NCI-H524 treated with DMSO at 0.1 percent for 48 hours (cell line): ENCODE measurements at places on chromosomes 3 and 15.

- no peak for DNase-seq
Measured at GRCh38 chr3:126715432-126715831, 11.4 kb downstream of the CHCHD6 start.

GRCh38 chr3:180352261-180352660 lies 249.7 kb upstream of the TTC14 start:
- no peak for DNase-seq

DNA sequence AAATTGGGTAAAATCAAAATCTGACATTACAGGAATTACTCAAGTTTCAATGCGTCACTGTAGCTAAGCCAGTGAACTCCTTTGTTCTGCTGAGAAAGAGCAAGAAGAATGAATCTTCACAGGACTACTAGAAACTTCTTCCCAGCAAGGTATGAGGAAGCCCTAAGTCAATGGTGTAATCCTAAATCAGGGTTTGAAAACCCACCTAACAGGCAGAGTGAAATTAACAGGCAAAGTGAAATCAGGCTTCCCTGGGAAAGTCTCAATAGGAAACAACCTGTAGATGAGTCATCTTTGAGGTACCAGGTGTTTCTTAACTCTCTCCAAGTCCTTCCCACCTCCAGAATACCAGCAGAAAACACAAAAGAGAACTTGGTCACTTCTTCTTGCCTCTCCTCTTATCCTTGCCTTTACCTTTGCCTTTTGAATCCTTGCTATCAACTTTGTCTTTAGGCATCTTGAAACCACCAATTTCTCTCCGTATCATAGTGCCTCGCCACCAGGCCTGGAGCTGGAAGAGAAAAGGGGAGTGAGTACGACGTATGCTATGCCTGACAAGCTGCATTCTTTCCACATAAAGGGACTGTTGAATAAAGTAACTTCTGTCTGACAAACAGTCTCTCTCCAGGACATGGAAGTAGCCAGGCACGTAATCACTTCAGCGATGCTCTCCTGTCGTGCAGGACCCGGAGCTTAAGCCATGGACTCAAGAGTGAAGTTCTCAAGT lies 60.6 kb upstream of the RPL35A start:
- DNase-seq, result no peak

DNA sequence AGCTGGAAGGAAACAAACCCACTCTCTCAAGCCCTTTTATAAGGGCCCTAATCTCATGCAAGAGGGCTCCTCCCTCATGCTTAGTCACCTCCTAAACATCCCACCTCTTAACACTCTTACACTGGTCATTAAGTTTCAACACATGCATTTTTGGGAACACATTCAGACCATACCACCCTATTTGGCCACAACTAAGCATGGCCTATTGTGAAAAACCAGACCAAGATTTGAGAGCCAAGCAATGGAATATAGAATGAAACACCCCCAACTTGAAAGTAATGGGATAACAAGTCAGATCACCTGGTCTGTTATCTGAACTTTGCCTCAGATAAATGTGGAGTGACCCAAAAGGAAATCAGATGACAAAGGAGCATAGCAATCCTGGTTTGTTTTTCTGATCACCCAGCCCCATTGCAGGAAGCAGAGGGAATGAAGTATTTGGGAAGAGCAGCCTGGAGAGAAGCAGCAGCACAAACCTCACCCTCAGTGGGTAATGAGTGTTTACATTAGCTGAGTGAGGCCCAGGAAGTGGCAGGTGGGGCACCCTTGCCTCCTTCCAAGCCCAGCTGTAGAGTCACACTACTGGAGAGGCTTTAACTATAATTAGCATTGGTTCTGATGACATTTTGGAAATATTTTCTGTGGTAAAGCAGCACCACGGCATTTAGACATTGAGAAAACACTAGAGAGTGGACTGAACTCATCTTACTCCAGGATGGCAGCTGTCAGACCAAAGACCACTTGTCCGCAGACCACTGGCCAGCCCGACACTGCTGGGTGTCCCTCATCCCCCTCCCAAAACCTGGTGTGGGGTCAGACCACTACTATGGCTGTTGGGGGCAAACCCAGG lies 48.8 kb upstream of the PRTG start:
- DNase-seq, result no peak

DNA sequence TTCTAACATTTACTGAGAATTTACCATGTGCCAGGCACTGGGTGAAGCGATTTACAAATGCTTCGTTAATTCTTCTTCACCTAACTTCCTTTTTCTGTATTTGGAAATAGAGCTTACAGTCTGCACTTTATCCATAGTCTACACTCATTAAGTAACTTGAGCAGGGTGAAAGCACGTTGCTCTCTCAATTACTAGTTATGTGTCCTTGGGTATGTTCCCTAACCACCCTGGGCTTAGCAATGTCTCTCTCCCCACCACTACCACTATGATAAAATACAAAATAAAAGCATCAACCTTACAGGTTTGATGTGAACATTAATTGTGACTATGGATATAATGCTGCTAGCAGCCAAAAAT lies 172.9 kb upstream of the SLC2A2 start:
- DNase-seq, result no peak

GRCh38 chr15:45777781-45778180 lies 143.0 kb downstream of the SQOR start:
- DNase-seq, result no peak

DNA sequence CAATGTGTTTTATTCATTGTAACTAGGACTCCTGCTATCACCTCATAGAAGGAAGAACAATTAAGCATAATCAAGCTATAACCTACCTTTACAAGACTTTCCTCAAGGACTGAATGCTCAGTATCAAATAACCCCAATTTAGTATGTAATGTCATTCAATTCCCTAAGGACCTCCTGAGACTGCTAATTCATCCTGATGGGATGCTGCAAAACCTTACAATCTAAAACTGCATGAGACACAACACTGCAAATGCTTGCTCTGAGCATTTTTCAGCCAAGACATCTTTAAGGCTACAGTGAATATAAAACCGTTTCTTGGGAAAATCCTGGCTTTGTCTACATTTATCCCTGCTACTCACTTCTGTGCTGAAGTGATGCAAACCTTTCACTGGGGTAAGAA lies 69.9 kb downstream of the RYK start:
- no peak for DNase-seq

GRCh38 chr15:79740561-79740960 lies 156.3 kb downstream of the MTHFS start:
- DNase-seq, result no peak

GRCh38 chr3:32484436-32484835 lies 18.2 kb downstream of the CMTM6 start:
- no peak for DNase-seq

DNA sequence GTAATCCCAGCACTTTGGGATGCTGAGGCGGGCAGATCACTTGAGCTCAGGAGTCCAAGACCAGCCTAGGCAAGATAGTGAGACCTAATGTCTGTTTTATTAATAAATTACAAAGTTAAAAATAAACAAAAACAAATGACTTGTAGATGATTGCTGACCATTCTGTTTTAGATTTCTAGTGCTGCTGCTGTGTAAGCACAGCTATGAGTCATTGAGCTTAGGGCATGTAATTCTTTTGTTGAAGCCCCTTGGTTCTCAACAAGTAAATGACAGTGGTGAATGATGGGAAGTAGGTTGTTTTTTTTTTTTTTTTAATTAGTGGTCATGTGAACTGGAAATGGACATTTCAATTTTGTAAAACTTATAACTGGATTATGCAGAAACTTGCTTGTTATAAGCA lies 63.3 kb downstream of the LEO1 start:
- DNase-seq, result no peak

DNA sequence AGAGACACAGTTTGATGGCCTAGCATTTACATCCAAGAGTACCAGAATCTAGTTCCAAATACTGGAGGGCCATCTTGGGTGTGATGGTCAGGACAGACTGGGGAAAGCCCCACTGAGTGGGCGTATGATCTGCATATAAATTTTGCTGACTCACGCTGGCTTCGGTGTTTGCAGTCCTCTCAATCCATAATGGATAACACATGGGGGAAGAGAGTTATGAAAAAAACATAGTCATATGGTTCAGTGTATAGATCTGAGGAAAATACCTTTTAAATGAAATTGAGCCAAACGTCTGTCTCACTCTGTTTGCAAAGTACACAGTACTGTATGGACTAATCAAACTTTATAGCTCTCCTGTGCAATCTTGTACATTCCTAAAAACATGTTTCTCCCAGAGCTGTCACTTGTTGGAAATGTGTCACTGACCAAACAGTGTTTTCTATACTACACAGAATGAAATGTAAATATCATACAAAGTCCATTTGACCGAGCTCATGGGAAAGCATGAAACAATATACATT lies 125.3 kb upstream of the THBS1 start:
- no peak for DNase-seq

- DNase-seq, result no peak
Measured at GRCh38 chr15:92749946-92750345, 94.4 kb upstream of the FAM174B start.

GRCh38 chr3:127849368-127849767 lies 27.1 kb upstream of the MGLL start:
- DNase-seq, result peak; percentile 95

GRCh38 chr3:169029674-169030285 lies 633.7 kb downstream of the MECOM start:
- no peak for DNase-seq

- no peak for DNase-seq
Measured at GRCh38 chr3:50627407-50628051, 10.6 kb downstream of the MAPKAPK3 start.

- DNase-seq, result no peak
Measured at GRCh38 chr3:159169828-159170227, 368.0 kb downstream of the MFSD1 start.

DNA sequence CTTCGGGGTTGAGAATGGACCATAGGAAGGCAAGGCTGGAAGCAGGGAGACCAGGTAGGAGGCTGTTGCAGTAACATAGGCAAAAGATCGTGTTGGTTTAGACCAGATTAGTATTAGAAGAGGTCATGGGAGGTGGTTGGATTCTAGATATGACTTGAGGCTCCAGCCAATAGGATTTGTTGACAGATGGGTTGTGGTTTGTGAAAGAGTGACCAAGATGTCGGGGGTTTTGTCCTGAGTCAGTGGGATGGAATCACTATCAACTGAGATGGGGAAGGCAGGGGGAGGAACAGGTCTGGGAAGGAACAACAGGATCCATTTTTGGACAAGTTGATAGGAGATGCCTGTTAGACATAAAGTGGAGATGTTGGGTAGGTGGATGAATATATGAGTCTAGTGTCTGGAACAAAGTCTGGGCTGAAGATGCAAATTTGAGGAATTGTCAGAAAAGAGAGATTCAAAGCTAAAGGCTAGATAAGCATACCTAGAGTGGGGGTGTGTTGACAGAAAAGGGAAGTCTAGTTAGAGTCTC lies 95.5 kb upstream of the NPHP3 start:
- no peak for DNase-seq

GRCh38 chr3:106640353-106640752 lies 736.9 kb upstream of the CCDC54 start:
- no peak for DNase-seq

DNA sequence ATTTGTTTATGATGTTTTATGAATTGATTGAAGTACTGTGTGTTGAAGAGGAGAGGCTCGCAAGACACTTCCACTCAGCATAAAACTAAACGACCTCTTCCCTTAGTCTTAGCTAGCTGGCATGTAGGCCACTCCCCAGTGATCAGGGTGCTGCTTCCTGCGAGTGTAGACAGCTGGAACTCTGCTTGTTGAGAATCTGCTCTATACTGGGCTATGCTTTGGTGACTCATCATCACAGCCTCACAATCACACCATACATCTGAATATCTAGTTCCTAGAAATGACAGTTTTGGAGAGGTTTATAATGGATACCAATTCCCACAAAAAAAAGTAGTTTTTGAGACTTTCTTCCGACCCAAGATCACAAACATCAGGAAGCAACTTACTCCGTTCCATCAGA lies 1.5 kb upstream of the SLC24A5 start:
- DNase-seq, result no peak

GRCh38 chr3:138456961-138457862 lies 22.8 kb downstream of the ESYT3 start:
- DNase-seq, result no peak

- DNase-seq, result no peak
Measured at GRCh38 chr3:190721330-190721729, 141.2 kb downstream of the GMNC start.

DNA sequence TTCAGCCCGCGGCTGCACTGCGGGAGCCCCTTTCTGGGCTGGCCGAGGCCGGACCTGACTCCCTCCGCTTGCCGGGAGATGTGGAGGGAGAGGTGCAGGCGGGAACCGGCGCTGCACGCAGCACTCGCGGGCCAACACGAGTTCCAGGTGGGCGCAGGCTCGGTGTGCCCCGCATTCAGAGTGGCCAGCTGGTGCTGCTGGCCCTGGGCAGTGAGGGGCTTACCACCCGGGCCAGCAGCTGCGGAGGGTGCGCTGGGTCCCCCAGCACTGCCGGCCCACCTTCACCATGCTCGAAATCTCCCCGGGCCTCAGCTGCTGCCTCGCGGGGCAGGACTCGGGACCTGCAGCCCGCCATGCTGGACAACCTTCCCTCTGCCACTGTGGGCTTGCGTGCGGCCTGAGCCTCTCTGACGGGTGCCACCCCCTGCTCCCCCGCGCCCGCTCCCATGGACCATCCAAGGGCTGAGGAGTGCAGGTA lies 733.5 kb upstream of the CCDC54 start:
- DNase-seq, result no peak

GRCh38 chr15:91393186-91393585 lies 293.1 kb downstream of the SV2B start:
- DNase-seq, result no peak

DNA sequence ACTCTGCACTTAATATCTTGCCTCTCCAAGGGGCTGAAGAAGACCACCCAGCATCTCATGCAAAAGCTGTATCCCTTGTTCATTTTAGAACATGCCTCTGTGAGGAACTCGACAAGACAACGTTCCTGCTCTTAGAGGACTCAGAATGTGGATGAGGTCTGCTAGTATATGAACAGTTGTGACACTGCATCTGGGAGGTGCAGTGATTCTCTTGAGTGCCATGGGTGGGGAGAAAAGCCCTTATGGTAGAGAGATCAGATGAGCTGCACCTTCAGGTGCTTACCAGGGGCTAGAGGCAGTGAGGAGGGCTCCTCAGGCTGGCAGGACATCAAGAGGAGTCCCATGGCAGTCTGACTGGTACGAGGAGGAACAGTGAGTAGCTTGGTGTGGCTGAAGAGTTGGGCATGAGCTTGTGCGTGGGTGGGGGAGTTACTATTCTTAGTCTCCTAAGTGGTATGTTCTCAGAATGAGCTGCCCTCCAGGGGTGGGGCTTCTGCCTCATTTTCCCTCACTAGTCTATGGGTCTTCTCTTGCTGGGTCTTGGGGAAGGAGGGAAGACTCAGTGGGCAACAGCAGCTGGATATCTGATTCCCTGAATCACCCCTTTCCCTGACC lies 56.7 kb upstream of the ATP2B2 start:
- DNase-seq, result no peak

- DNase-seq, result no peak
Measured at GRCh38 chr3:32743934-32744333, 58.9 kb downstream of the CNOT10 start.

- DNase-seq, result no peak
Measured at GRCh38 chr3:161270991-161271390, 49.9 kb downstream of the NMD3 start.

GRCh38 chr15:101549647-101550046 lies 60.1 kb upstream of the PCSK6 start:
- no peak for DNase-seq

GRCh38 chr3:31735667-31736066 lies 202.9 kb downstream of the STT3B start:
- no peak for DNase-seq
